Esophagus squamous epithelium (tissue), 5 donors: ENCODE measurements at places on chromosomes 11 and 22.

- no peak for DNase-seq
These were observed 11.9 kb upstream of the NARS2 start for GRCh38 chr11:78586452-78587046.

GRCh38 chr11:61092280-61092766 lies 10.0 kb upstream of the CD5 start:
- DNase-seq, result no peak

GRCh38 chr11:40597546-40598113 lies 861.8 kb downstream of the LRRC4C start:
- DNase-seq, result no peak

GRCh38 chr11:93983542-93984195 lies 37.5 kb upstream of the HEPHL1 start:
- no peak for DNase-seq

- DNase-seq, result no peak
These were observed 130.9 kb downstream of the UVRAG start for GRCh38 chr11:75945947-75946346.

DNA sequence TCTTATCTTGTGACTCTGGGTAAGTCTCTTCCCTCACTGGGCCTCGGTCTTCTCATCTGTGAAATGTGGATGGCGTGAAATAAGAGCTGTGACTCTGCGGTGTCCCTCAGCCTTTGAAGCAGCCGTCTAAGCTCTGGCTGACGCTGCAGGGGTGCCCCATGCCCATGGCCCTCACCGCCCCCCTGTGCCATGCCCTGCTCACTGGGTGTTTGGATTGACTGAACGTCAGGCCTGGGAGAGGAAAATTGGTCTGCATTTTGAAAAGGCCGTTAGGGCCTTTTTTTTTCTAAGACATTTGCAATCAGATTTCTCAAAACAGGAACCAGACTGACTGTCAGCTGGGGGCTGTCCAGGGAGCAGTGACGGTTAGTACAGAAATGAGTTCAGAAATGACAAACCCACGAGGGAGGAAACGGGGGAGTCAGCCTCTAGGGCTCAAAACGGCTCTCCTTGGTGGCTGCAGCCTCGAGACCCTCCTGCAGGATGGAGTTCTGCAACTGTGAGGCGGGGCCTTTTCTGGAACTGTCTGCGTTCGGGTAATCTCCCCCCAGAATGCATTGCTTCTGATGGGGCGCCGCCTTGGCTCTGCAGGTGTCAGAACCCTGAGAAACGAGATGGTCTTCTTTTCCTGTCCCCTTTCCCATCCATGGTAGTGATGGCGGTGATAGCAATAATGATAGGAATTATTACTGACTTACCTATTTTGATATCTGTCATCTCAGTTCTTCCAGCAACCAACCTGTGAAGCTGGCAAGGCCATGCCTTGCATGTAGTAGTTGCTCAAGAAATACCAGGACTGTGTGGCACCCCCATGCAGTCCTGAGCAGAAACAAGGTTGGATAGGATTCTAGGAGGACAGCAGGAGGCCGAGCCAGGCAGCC lies 2.0 kb downstream of the GRK2 start:
- DNase-seq, result no peak
